ENCODE measurements at places on chromosomes 2 and 18. TPM values are rescaled to one million over a fixed set of nuclear protein-coding genes. Genes with fewer than 3 reads are reported as not detected.

PTPRM gene
- total RNA-seq = 7.0 TPM

GRCh38 chr18:59428018-59428417 is 69.0 kb upstream of the LMAN1 start:
- DNase-seq = no peak

ZC3H6 gene
- total RNA-seq = 15.0 TPM

GRCh38 chr18:59268127-59268720 is 5.0 kb downstream of the RAX start:
- no peak for DNase-seq
